ENCODE measurements at places on chromosomes 2 and 18. TPM values are rescaled to one million over a fixed set of nuclear protein-coding genes. Genes with fewer than 3 reads are reported as not detected.

CCL20 gene
- total RNA-seq, result 14.0 TPM

CNDP1 gene
- total RNA-seq, result not detected

POTEJ gene
- total RNA-seq, result not detected

ZNF385B gene
- total RNA-seq, result not detected

SPHKAP gene
- 0.26 TPM for total RNA-seq

RSAD2 gene
- not detected for total RNA-seq

UGT1A8 gene
- total RNA-seq, result not detected

CABYR gene
- 6.9 TPM for total RNA-seq

RAB27B gene
- 7.5 TPM for total RNA-seq

EVX2 gene
- total RNA-seq, result not detected

TUBA4B gene
- total RNA-seq, result not detected

REG3G gene
- total RNA-seq, result not detected

ABCG5 gene
- not detected for total RNA-seq

PSD4 gene
- 8.3 TPM for total RNA-seq

PID1 gene
- total RNA-seq, result 34.7 TPM

PROM2 gene
- 1.0 TPM for total RNA-seq

CROCC2 gene
- total RNA-seq, result not detected

PAIP2B gene
- 0.52 TPM for total RNA-seq

RNPEPL1 gene
- total RNA-seq, result 41.3 TPM

GALM gene
- total RNA-seq, result 7.4 TPM

SP9 gene
- total RNA-seq, result not detected

NYAP2 gene
- under 0.01 TPM for total RNA-seq

TMX3 gene
- total RNA-seq, result 33.5 TPM

GBX2 gene
- total RNA-seq, result 0.78 TPM

PJVK gene
- 2.9 TPM for total RNA-seq

KHK gene
- total RNA-seq, result 0.24 TPM
